IMR-90 (cell line): ENCODE measurements at places on chromosomes 4 and X. TPM values are rescaled to one million over a fixed set of nuclear protein-coding genes. Genes with fewer than 3 reads are reported as not detected.

The MAGEC1 gene
- total RNA-seq: not detected in 2 replicates

The SHROOM4 gene
- 2.2 TPM in 2 replicates for total RNA-seq

The CDKL2 gene
- under 0.01 and 0.18 TPM in 2 replicates for total RNA-seq

The VEGFC gene
- 22.9 and 26.9 TPM in 2 replicates for total RNA-seq

The CD38 gene
- total RNA-seq: not detected in 2 replicates

The PDE6B gene
- total RNA-seq: under 0.01 TPM in 1 of 2 replicates, not detected in the other

The GAGE12F gene
- not detected in 2 replicates for total RNA-seq

The ANXA5 gene
- total RNA-seq: 780 and 1,163 TPM in 2 replicates

The WNK3 gene
- 1.4 TPM in 2 replicates for total RNA-seq
